ENCODE measurements at places on chromosomes 2 and 18. TPM values are rescaled to one million over a fixed set of nuclear protein-coding genes. Genes with fewer than 3 reads are reported as not detected.

GRCh38 chr18:78972930-78973331 lies 6.7 kb upstream of the SALL3 start:
- H3K4me3 ChIP-seq = no peak overlapping the region
- no peak overlapping the region for H3K27ac ChIP-seq
- no peaks in the 10 kb centered on the region for H3K4me1 ChIP-seq
- H3K27me3 ChIP-seq = no peaks in the 10 kb centered on the region
- DNase-seq = no peak

The COLEC12 gene
- 0.03 TPM for total RNA-seq

The COLEC11 gene
- 0.74 TPM for total RNA-seq

GRCh38 chr2:39068299-39069135 lies 52.3 kb downstream of the SOS1 start:
- H3K27me3 ChIP-seq = no peaks in the 10 kb centered on the region
- peaks cover 2% of the 10 kb centered on the region for H3K36me3 ChIP-seq
- DNase-seq = no peak
- no peak overlapping the region for H3K4me3 ChIP-seq
- H3K4me1 ChIP-seq = no peaks in the 10 kb centered on the region

- H3K36me3 ChIP-seq = no peaks in the 10 kb centered on the region
- H3K4me1 ChIP-seq = peaks cover 11% of the 10 kb centered on the region
- H3K27ac ChIP-seq = no peak overlapping the region
- no peak overlapping the region for H3K4me3 ChIP-seq
- no peak for DNase-seq
- H3K27me3 ChIP-seq = no peaks in the 10 kb centered on the region
These were observed 404.8 kb downstream of the TXNL1 start for GRCh38 chr18:56233595-56233994.

DNA sequence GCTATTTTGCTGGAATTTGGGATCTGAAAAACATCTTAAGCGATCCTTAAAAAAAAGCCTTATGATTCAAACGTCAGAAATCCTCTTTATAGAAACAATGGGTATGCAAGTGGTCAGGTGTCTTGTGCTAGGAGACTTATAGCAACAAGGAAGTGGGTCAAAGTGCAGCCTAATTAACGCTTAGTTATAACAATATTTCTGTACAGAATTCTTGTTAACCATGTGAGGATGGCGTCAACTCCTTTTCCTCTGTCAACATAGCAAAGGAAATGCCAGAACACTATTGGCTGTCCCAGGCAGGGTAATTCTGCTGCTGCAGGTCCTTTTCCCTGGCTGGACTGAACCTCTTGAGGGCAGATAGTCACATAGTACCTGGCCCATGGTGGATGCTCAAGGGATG lies 189.4 kb downstream of the MSH2 start:
- H3K27me3 ChIP-seq = no peaks in the 10 kb centered on the region
- no peaks in the 10 kb centered on the region for H3K36me3 ChIP-seq
- H3K4me3 ChIP-seq = no peak overlapping the region
- H3K27ac ChIP-seq = no peak overlapping the region

GRCh38 chr2:167279810-167280209 lies 391.5 kb downstream of the XIRP2 start:
- H3K27ac ChIP-seq = no peak overlapping the region
- H3K27me3 ChIP-seq = no peaks in the 10 kb centered on the region
- DNase-seq = no peak

DNA sequence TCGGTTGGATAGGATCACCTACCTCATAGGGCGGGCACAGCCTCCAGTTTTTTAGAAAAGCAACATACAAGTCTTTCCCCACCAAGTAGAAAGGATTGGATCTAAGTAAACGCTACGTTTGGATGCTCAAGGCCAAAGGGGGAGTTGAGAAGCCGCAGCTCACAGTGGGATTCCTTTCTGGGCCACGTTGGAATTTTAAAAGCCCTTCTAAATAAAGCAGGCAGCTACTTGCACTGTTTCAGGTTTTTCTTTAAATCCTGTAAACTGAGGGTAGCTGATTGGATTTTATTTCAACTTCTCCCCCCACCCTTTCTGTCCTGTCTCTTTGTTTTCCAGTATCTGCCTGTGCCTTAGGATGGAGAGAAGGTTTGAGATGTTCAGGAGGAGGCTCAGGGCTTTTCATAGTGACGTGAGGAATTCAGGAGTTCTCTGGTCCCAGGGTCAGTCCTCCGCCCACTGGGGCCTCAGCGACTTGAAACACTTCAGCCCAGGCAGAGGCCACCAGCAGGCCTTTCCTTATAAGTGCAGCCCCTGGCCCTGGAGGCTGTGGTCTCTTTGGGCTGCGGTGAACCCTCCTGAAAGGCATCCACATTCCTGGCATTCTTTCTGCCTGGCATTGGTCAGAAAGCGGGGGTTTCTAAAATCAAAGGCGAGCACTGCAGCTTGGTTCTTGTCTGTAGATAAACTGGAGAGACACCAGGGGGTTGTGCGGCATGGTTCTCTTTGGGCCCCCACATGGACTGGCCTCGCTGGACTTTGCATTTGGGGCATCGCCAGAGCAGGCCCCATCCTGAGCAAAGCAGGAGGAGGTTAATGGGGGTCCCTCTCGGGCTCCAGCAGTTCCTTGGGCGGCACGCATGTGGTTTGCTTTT lies 44.5 kb downstream of the SH3BP4 start:
- H3K36me3 ChIP-seq = no peaks in the 10 kb centered on the region
- H3K27me3 ChIP-seq = no peaks in the 10 kb centered on the region
- H3K27ac ChIP-seq = no peak overlapping the region
- DNase-seq = no peak

- H3K27ac ChIP-seq = no peak overlapping the region
- H3K4me3 ChIP-seq = no peak overlapping the region
- H3K4me1 ChIP-seq = no peaks in the 10 kb centered on the region
- H3K36me3 ChIP-seq = no peaks in the 10 kb centered on the region
- DNase-seq = no peak
These were observed 205.4 kb upstream of the CDH2 start for GRCh38 chr18:28382215-28382879.

GRCh38 chr18:2856547-2857170 lies 9.9 kb downstream of the EMILIN2 start:
- H3K27me3 ChIP-seq = no peaks in the 10 kb centered on the region
- no peak overlapping the region for H3K4me3 ChIP-seq
- no peaks in the 10 kb centered on the region for H3K36me3 ChIP-seq

The FAP gene
- not detected for total RNA-seq

The GAL3ST2 gene
- 0.48 TPM for total RNA-seq

GRCh38 chr2:234292205-234292961 lies 204.5 kb downstream of the ARL4C start:
- no peaks in the 10 kb centered on the region for H3K36me3 ChIP-seq
- DNase-seq = peak; percentile 80
- no peak overlapping the region for H3K4me3 ChIP-seq
- peak overlapping the region; percentile 77 for H3K27ac ChIP-seq
- no peaks in the 10 kb centered on the region for H3K27me3 ChIP-seq

The CROCC2 gene
- not detected for total RNA-seq

GRCh38 chr18:8507361-8507760 lies 101.9 kb upstream of the RAB12 start:
- H3K4me3 ChIP-seq = no peak overlapping the region
- no peaks in the 10 kb centered on the region for H3K36me3 ChIP-seq
- H3K4me1 ChIP-seq = no peaks in the 10 kb centered on the region
- no peak overlapping the region for H3K27ac ChIP-seq
- H3K27me3 ChIP-seq = no peaks in the 10 kb centered on the region
- no peak for DNase-seq

DNA sequence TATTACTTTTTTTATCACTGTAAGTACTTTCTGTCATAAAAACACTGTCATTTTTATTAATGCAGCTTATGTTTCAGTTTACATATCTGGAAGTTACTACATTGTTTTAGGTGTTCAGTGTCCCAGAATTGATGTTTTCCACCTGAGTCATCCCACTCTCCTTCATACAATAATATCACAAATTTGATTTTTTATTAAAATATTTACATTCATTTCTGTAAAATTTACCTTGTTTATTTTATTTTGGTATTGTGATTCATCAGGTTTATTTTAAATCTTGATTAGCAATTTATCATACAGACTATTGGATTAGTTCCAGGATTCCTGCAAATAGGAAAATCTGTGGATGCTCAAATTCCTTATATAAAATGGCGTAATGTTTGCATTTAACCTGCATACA lies 1662.9 kb downstream of the SUCLG1 start:
- no peak for DNase-seq
- H3K27me3 ChIP-seq = no peaks in the 10 kb centered on the region
- no peaks in the 10 kb centered on the region for H3K36me3 ChIP-seq
- no peak overlapping the region for H3K27ac ChIP-seq
- H3K4me3 ChIP-seq = no peak overlapping the region
- H3K4me1 ChIP-seq = no peaks in the 10 kb centered on the region

The ZNF804A gene
- total RNA-seq = 1.7 TPM

DNA sequence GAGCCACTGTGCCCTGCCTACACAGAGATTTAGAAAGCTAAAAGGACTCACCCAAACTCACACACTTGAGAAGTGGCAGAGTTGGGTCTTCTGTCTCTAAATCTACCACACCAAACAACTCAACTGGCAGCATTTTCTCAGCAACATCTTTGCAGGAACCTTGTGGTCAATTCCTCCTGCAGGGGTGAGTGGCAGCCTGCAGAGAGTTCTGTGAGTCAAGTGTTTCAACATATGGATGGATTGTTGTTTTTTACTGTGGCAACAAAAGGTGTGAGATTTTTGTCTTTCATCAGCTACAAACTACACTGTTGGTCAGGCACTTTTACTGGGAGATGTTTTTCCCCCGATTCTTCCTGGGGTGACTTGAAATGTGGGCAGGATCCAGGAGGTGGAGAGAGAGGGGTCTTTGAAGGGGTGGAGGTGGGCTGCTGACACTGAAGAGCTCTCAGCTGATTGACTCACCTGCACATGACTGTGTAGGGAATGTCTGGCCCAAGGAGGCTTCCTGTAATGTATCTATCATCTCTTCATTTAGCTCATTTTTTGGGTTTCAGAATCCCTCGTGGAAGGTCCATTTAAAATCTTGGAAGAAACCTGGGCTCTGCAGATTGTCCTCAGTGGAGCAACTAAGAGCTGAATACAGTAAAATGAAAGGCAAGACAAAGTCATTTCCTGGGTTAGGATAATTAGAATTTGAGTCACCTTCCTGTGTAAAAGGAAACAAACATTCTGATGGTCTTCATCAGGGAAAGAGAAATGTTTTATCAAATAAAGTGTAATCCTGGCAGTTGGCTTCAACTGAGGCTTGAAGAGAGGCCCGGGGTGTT lies 98.6 kb downstream of the MSH2 start:
- no peak overlapping the region for H3K27ac ChIP-seq
- H3K27me3 ChIP-seq = no peaks in the 10 kb centered on the region
- peaks cover 28% of the 10 kb centered on the region for H3K4me1 ChIP-seq
- H3K36me3 ChIP-seq = no peaks in the 10 kb centered on the region

The AQP12A gene
- not detected for total RNA-seq

DNA sequence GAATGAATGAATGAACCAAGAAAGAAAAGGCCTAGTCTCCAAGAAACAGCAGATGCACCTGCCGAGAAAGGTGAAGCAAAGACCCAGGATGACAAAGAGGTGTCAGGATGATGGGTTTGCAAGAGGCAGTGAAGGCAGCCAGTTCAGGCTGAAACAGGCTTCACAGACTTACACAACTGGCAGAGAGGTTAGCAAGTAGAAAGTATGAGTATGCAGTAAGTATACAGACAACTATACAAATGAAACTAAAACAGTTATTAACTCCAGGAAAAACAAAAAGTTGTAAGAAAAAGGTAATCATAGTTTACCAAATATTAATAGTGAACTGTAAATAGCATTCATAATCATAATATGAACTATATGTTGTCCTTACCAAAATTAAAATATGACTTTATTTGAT lies 19.8 kb upstream of the RNU4ATAC start:
- H3K27me3 ChIP-seq = no peaks in the 10 kb centered on the region
- H3K4me3 ChIP-seq = no peak overlapping the region
- H3K27ac ChIP-seq = no peak overlapping the region

DNA sequence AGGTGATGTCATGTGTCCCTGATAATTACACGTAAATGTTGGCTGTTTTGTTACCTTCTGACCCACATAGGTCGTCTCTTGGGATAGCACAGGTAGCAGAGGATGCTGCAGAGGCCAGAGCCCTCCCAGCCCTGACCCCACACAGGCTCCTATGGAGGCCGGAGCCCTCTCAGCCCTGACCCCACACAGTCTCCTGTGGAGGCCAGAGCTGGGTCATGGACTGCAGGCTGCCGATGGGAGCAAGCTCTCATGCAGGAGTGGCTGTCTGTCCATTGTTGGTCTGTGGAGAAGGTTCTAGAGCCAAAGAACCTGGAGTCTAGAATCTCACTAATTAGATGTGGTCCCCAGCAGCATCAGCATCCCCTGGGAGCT lies 155.5 kb downstream of the LDLRAD4 start:
- H3K4me3 ChIP-seq = no peak overlapping the region
- H3K27ac ChIP-seq = no peak overlapping the region
- no peaks in the 10 kb centered on the region for H3K36me3 ChIP-seq
- H3K27me3 ChIP-seq = no peaks in the 10 kb centered on the region

- peak overlapping the region; percentile 27 for H3K4me3 ChIP-seq
- peak; percentile 88 for DNase-seq
- H3K36me3 ChIP-seq = no peaks in the 10 kb centered on the region
- H3K4me1 ChIP-seq = peaks cover 28% of the 10 kb centered on the region
- H3K27ac ChIP-seq = peak overlapping the region; percentile 85
These were observed 1258.3 kb upstream of the GYPC start for GRCh38 chr2:125397535-125398251.

GRCh38 chr2:86492048-86492453 lies 50.9 kb downstream of the KDM3A start:
- no peak overlapping the region for H3K27ac ChIP-seq
- peaks cover 2% of the 10 kb centered on the region for H3K36me3 ChIP-seq

DNA sequence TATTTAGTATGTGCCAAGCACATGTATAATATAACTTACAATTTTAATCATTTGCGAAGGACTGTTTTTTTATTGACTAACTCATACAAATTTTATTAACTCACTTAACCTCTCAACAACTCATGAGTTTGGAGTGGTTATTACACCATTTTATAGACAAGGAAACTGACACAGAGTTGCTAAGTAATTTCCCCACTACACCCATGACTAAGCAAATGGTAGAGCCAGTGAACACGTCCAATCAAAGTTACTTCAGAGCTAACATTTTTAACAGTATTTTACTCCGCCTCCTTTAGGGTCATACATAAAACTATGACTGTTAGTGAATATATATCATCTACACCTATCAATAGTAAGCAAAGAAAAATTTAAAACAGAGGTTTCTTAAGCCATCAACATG lies 556.7 kb upstream of the FSIP2 start:
- no peak for DNase-seq
- no peak overlapping the region for H3K4me3 ChIP-seq
- no peaks in the 10 kb centered on the region for H3K27me3 ChIP-seq

The FOXD4L1 gene
- 0.16 TPM for total RNA-seq

GRCh38 chr2:94994914-94995552 lies 30.5 kb upstream of the MAL start:
- H3K27ac ChIP-seq = no peak overlapping the region
- H3K4me3 ChIP-seq = no peak overlapping the region
- DNase-seq = no peak
- no peaks in the 10 kb centered on the region for H3K36me3 ChIP-seq
- H3K27me3 ChIP-seq = no peaks in the 10 kb centered on the region
- no peaks in the 10 kb centered on the region for H3K4me1 ChIP-seq

The TDRD15 gene
- total RNA-seq = not detected

The TFPI gene
- 0.41 TPM for total RNA-seq

The NYAP2 gene
- not detected for total RNA-seq

Measured in GM12878 (cell line).